Stomach (tissue), 19 donors: ENCODE measurements at places on chromosomes 16 and 17.

DNA sequence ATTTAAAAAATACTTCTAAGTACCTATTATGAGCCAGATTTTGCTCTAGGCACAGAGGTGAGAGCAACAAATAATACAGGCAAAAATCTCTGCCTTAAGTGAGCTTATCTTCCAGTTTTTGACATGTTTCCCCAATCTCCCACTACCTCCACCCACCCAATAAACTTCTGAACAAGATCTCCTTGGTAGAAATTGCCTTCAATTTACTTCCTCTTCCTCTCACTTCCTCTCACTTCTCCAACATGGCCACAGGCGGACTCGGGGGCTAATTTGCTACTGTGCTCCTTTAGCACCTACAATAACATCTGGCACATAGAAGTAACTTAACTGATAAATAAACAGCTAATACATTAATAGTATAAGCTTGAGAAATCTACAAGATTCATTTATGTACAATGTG, 82.6 kb downstream of the CACNG1 start:
- DNase-seq, result no peak

DNA sequence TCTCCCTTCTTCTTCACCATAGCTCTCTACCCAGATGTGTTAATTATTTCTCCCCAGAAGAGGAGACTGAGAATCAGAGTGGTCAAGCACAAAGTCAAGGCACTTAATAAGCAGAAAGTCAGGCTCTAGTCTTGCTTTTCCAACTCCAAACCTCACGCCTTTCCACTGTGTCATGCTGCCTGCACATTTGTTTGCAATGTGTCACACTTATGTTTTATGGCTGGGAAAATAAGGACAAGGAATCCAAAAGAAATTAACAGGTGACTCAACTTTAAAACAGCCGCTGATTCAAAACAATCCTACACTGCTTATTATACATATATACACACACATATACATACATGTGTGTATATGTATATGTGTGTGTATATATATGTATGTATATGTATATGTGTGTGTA, 255.7 kb upstream of the DYNLRB2 start:
- no peak for DNase-seq

GRCh38 chr16:65998443-65998842, 368.0 kb upstream of the CDH5 start:
- DNase-seq, result no peak

DNA sequence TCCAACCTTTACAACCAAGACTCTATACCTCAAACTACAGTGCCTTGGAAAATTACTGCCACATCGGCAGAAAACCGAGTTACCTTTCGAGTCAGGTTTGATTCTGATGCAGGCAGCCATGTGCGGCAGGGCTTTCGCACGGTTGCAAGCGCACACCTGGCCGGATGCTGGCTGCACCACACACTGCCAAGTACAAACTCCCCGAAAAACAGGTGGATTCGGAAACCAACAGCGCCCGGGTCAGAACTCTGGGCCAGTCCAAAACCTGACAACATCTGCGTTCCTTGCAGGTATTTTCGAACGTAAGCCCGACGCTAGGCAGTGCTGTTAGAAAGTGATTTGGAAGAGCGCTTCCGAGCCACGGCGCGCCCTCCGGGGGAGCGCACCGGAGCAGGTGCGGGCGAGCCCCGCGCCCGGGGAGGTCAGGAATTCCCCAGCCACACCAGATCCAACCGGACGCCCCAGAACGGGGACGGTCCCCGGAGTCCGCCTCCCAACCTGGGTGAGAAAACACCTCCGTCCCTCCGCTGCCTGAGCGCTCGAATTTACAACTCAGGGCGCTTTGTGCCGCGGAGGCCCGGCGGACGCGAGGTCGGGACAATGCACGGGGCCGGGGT, 1.2 kb downstream of the USP7 start:
- DNase-seq, result peak; percentile 50

- no peak for DNase-seq
Measured at GRCh38 chr16:61371388-61371787, 664.9 kb downstream of the CDH8 start.

GRCh38 chr16:74757349-74757748, 17.3 kb downstream of the FA2H start:
- no peak for DNase-seq

DNA sequence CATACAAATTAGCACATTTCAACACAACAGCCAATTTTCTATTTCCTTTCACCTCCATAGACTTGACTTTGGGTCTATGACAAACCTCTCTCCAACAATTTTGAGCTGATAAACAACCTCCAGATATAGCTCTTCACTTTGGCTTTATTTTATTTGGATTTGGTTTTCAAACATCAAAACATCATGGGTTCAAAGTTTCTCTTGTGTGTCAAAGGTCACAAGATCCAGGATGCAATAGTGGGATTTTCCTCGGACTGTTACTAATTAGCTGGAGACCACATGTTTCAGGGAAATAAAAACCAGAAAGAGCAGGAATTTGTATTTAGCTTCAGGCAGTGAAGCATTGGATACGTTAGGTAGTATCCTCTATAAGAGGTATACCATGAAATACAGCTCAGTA, 351.0 kb upstream of the SOX9 start:
- DNase-seq, result no peak

GRCh38 chr16:48366165-48367093, 18.8 kb downstream of the SIAH1 start:
- DNase-seq, result peak; percentile 87

DNA sequence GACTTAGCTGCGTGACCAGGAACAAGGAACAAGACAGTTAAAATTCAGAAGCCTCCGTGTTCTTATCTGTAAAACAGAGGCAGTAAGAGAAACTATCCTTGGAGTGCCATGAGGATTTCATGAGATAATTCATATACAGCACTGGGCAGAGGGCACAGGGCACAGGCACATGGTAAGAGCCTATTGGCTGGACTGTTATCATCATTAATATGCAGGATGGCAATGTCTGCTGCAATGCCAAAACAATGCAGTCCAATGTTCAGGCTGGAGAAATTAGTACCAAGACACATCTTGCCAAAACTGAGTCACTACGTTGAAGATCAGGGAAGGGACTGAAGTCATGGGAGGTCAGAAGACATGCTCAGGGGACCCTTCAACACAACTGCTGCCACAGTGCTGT, 13.6 kb downstream of the CDRT4 start:
- no peak for DNase-seq

- DNase-seq, result no peak
Measured at GRCh38 chr17:81042606-81043005, 7.7 kb downstream of the BAIAP2 start.

GRCh38 chr16:20865420-20866131, 34.6 kb downstream of the DCUN1D3 start:
- DNase-seq, result no peak

GRCh38 chr16:88782454-88783390, 2.3 kb downstream of the PIEZO1 start:
- DNase-seq, result no peak

GRCh38 chr16:68781784-68782183, 44.7 kb downstream of the CDH1 start:
- no peak for DNase-seq

GRCh38 chr17:15298176-15298575, 33.0 kb upstream of the PMP22 start:
- no peak for DNase-seq

DNA sequence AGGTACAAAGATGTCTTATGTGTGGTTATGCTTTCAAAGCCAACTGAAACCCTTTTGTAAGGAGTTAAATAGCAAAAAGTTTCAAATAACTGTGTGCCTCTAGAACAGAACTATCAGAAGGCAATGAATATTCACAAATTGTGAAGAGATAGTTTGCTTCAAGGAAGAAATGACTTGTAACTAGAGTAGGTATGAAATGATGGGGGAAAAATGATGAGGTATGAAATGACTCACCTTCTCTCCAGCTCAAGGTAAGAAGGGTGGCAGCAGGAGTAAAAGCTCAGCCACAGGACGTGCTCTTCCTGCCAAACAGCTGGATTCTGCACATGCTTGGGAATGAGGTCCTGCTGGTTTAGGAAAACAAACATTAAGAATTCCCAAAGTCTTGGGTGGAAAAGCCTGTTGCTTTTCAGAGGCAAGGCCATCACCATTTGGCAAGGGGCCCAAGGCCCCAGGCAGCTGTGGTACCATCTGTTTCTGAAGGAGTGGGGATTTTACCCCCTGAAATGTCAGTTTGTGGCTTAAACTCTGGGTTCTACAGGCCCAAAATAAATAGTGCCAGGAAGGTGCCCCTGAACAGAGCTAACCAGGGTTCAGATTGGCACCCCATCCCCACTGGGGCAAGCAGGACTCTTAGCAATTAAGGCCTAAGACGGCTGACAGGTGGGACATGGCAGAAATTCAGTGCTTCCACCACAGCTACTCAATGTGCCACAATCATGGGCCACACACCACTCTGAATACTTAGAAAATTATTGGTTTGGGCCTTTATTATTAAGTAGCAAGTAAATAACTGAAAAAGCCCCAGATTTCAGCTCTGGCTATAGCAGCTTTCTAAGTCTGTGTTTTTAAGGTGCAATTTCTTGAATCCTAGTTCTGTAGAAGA, 13.3 kb downstream of the HERPUD1 start:
- DNase-seq, result no peak

GRCh38 chr16:78976212-78976611, 624.3 kb downstream of the MAF start:
- DNase-seq, result no peak

DNA sequence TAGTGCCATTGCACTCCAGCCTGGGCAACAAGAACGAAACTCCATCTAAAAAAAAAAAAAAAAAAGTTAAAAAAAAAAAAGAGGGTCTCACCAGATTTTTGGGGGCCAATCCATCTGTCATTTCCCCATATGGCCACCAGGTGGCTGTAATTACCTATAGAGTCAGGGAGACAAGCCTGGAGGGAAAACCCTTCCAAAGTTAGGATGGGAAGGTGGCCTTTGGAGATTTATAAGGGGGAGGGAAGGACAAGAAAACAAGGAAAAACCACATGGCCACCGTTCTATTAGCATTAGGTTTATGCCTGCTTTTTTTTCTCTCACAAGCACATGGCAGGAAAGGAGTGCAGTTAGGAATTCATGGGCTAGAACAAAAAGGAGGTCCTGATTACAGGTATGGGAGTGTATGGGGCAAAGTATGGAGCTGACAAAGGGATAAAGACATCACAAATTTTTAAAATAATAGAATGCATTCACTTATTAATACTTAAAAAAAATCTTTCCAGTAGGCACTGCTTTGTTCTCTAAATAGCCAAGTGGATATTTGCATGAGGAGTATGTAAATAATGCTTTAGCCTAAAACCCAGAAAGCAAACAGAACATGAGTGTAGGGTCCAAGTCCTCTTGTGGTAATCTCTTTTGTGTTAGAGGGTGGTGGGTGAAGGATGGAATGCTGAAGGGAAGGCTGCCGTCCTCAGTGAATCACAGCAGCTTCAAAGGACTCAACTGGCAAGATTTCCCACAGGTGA, 5.1 kb downstream of the CYB5D1 start:
- DNase-seq, result peak; percentile 77

- DNase-seq, result no peak
Measured at GRCh38 chr17:78450696-78451345, 72.4 kb downstream of the PGS1 start.

DNA sequence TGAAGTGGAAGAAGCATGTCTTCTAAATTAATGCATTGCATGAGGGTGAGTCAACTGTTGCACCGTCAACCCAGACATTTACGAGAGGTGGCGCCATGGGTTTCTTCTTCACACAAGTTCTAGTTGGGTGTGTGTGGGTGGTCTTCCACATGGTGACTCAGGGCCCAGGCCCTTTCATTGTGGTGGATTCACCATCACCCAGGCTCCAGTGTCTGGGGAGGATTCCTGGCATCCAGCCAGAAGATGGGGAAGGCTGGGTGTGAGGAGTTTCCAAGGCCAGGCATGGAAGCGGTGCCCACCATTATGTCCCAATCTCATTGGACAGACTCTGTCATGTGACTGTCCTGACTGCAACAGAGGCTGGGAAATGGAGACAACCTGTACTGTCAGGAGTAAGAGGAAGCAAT, 21.4 kb upstream of the JPH3 start:
- peak; percentile 9 for DNase-seq

DNA sequence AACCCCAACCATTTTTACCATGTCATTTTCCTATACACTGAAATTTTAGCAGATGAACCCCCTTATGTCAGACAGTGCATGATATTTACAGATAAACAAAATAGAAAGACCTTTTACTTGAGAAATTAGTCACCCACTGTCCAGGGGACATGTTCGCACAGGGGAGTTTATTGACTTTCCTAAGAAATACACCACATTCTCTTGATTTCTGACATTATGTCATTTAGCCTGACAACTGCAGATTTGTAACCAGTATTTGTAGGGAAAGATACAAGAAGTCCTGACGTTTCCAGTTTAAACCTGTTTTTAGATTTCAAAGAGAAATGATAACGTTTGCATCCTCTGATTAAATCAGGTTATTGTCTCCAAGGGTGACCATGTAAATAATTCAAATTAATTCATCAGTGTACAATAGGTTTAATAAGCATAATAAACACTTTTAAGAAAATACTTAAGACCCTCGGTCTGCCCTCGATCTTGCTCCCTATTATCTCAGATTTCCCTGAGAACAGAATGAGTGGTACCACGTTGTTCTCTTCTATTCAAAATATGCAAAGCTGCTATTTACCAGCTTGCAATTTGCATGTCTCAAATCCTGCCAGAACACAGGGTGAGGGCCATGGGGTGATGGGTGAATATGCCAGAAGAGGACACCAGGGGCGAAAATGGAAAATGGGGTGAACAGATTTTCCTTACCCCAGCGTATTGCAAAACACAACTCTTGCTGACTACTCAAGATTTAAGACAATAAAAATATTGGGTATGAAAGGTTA, 2.1 kb upstream of the LYRM9 start:
- DNase-seq, result no peak

GRCh38 chr16:70758786-70759185, 42.2 kb downstream of the VAC14 start:
- no peak for DNase-seq

DNA sequence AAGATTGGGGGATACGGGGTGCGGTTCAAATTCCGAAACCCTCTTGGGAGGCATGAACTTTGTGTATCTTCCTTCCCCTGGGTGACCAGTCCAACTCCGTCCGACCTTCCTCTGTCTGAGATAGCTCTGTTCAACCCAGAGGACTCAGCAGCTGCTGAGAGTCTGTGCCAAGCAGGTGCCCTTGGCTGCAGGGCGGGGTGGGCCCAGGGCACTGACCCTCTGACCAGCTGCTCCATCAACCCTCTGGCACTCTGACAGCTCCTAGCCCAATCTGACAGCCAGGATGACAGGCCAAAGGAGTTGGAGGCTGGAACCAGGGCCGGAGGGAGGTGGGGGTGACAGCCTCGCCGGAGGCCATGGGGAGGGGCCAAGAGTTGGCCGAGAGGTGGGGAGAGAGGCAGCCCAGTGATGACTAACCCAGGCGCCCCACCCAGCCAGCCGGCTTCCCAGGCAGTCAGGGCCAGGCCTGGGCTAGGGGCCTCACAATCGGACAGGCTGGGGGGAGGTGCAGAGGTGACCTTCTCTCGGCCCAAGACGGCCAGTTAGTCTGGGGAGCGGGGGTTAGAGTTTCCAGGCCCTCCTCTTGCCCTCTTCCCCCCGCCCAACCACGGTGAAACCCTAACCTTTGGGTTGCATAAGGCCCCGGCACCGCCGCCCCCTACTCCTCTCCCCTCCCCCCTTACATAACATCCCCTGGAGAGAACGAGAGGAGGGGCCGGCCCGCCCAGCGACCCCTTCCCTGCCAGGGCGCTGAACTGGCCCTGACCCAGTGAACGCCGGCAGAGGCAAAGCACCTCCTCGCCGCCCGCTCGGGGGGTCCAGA, 5.0 kb upstream of the TLCD2 start:
- DNase-seq, result peak; percentile 84

- DNase-seq, result no peak
Measured at GRCh38 chr16:49457196-49457595, 83.6 kb downstream of the C16orf78 start.

- DNase-seq, result no peak
Measured at GRCh38 chr17:17857496-17857895, 20.7 kb upstream of the SREBF1 start.
